Inflammatory macrophage treated with lipopolysaccharide for 1 hour (primary cell): ENCODE measurements at places on chromosomes 11 and 22.

GRCh38 chr22:36985211-36985889 lies 33.9 kb downstream of the TST start:
- DNase-seq = peak; percentile 15

- no peak for DNase-seq
Measured at GRCh38 chr11:8720352-8720751, 37.8 kb downstream of the RPL27A start.

DNA sequence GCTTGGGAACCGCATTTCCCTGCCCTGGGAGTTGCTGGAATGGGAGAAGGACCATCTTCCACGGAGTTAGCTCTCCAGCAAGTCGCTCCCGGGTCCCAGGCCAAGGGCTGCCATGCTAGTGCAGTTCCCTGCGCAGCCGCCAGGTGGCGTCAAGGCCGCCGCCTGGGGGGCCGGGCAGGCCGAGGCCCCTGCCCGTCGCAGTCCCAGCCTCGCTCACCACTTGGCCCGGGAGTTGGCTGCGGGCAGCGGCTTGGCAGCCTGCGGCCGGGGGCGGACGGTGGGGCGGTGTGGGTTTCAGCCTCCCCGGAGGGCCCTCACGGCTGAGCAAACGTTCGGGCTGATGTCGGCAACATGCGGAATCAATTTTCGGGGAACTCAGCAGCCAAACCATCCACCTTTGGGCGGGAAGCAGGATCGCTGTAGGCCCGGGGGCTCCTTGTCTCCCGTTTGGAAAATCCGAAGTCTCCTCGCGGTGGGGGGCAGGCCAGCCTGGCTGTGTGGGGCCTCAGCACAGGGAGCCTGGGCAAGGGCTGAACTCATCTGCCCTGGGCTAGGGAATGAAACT lies 415.1 kb downstream of the SOX6 start:
- peak; percentile 14 for DNase-seq

- no peak for DNase-seq
Measured at GRCh38 chr11:133819114-133819513, 26.2 kb downstream of the SPATA19 start.

GRCh38 chr11:114762408-114762807 lies 84.1 kb downstream of the NXPE2 start:
- DNase-seq = peak; percentile 23

DNA sequence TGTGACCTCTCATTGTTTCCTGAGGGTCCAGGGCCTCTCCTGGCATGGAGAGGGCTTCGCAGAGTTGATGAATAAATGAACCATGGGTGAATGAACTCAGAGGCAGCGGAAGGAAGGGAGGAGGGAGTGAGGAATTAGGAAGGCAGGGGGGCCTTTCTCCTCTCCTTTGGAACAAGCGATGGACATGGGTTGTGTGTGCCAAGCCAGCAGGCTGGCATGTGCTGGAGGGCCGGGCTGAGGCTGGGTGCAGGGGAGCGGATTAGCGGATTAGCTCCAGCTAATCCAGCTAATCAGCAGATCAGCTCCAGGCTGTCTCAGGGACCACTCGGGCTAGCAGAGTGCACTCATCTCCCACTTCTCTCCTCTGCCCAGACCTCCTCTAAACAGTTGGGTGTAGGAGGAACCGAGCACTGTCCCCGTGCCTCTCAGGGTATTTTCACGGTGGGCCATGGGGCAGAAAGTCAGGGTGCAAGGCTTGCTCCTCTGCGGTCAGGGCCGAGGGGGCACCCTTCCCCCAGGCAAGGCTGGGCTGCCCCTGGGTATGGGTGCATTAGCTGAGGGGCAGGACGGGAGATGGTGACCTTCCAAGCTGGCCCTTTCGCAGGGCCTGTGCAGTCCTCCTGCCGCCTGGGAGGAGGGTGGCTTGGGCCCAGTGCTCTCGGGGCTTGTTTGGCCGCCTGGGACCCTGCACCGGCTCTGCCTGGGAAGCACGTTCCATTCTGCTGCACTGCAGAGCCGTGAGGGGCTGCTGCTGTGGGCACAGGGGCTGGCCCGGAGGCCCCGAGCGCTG lies 120.3 kb upstream of the B3GAT1 start:
- no peak for DNase-seq
